Urothelium cell line (cell line): ENCODE measurements at places on chromosomes 4 and X.

DNA sequence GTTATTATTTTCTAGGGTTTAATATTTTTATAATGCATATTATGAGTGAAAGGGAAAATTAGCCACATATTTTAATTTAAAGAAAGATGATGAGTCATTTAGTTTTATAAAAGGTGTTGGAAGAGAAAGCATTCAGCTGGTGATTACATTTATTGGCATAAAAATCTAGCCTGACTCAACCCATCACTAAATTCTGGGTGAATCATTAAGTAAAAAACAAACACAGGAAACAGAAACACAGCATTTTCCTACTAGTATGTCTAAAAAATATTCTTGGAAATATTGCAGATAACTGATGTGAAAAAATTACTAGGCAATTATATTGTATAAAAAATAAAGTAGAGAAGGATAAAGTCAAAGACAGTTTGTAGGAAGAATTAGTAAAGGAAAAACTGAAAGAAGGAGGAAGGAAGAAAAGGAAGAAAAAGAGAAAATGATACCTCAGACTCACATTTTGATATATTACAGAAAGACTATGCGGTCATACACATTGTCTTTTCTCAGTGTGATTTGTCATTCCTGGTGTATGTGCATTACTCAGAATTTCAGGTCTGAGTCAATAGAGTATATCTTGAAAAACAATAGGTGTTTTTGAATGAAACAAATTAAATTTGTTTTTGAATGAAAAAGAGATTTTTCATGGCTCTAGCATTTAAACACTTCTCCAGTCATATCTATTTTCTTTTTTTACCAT lies 48.0 kb upstream of the SPOCK3 start:
- no peak for DNase-seq

DNA sequence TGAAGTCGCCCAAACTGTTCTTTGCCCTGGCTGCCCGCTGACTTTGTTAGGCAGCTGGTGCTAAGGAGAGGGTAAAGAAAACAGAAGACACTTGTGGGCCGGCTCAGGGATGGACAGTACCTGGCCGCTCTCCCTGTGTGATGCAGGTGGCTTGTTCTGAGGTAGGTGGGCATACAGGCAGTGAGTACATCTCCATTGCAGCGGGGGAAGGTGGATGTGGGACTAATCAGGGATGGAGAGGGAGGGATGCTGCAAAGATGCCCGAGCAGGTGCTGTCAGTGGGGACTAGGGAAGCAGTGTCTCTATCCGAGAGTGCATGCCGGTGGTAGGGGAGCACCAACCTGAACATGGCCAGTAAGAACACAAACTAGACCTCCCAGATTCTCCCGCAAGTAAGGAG lies 67.0 kb downstream of the SORBS2 start:
- DNase-seq = no peak

DNA sequence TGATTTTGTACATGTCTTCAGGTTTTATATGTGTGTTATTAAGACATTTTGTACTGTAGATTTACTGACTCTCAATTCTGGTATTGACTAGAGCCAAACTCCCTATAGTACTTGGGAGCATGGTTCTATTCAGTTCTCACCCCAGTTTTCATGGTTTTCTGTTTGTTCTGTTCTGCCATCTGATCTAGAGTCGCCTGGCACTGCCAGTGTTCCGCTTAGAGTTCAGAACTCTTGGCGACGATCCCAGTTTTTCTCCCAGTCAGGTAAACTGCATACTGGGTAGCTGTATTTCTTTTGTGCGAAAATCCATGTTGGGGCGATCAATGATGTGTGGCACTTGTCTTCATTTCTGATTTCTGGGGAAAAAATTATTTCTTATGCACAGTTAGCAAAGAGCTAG lies 78.0 kb downstream of the PHOX2B start:
- no peak for DNase-seq

DNA sequence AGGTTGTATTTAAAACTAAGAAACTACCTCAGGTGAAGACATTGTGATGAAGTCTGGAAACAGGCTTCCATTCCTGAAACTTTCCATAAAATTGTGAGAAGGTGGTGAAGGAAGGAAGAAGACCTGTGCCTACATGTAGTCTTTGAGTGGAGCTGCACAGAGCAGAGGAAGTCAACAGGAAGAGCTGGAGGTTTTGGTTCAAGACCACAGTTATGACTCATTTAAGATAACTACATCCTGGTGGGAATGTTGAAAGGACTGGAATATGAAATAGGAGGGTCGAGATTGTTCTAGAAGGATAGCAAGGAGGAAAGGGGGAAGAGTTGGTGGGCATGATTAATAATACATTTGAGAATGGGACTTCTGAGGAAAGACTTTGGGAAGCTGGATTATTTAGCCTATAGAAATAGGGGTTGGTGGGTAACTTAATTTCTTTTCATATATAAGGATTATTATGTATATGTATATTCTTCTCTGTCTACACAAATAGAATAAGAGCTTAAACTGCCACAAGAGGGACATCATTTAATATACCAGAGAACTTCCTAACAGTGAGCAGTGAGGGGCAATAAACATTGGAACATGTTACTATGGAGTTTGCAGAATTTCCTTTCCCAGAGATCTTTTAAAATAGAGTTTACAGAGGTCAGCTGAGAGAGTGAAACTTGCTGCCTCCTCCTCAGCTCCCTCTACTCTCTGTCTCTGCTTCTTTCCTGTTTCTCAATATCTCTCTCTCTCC lies 23.5 kb downstream of the AWAT2 start:
- no peak for DNase-seq

- no peak for DNase-seq
These were observed 4.8 kb upstream of the DAPP1 start for GRCh38 chr4:99811850-99812249.

DNA sequence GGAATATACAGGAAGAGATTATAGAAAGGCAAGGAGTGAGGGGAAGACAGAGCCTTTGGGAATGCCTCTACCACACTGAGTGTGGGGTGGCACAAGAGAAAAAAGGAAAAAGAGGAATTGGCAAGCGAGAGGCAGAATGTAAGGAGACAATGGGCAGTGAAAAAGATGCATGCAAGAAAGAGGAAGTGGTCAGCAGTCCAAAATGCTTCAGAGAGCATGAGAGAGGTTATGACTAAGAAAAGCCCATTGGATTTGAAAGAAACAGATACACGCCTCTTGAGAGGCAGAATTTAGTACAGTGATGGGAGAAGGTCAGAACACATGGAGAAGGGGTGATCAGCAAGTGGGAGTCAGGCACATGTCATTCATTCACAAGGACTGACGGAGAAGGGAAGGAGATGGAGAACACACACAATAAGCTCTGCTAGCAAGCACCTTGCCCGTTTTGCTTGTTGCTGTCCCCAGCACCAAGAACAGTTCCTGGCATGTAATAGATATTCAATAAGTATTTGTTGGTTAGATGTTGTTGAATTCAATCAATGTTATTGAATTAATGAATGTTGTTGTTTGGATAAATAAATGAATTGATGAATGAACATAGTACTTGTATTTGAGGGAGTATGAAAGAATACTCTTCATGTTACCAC lies 6.3 kb downstream of the DCHS2 start:
- DNase-seq = no peak

DNA sequence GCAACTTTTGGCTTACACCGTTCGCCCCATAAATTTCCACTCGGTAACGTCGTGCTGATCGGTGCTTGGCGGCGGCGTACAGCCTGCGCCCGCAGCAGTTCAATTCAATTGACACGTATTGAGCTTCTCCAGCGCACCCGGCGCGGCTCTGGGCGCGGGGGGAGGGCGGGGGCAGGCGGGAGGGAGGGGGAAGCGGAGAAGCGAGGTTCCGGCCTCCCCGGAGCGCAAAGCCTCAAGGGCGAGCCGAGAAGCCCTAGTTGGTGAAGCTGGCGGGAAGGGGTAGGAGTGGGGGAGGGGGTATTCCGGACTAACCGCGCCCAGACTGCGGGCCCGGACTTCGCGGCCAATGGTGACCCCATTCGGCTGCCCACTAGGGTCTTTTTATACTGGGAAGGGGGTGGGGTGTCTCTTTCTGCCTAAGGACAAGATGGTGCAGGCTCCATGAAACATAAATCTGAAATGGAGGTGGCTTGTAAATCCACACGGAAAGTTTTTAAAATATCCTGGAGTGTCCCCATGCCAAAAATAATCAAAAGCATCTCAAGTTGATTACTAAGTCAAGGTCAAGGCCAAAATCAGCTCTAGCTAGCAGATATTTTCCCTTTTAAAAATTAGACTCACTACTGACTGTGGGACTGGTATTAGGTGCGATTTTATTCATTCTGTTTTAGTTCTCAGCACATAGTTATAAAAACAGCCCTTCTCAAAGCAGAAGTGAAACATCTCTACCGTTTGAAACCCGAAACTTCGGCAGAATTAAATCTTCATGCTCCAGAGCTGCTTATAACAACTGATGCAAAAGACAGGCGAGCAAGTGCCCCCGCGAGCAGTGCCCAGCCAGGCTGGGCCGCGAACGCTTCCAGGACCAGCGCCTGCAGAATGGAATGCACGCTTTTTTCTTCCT lies 1.5 kb upstream of the BCOR start:
- DNase-seq = no peak

DNA sequence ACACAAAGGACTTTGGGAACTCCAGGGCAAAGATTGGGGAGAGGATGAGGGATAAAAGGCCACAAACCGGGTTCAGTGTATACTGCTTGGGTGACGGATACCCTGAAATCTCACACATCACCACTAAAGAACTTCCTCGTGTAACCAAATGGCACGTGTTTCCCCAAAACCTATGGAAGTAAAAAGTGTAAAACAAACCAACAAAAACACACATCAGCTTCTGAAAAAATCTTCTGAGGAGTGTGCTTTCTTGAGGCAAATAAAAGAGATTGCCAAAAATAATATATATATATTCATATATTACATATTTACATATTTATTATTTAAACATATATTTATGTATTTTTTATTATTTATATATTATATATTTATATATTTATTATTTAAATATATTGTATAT lies 3.9 kb downstream of the P2RY8 start:
- no peak for DNase-seq

GRCh38 chr4:184215709-184216328 lies 1.9 kb downstream of the ENPP6 start:
- DNase-seq = no peak

DNA sequence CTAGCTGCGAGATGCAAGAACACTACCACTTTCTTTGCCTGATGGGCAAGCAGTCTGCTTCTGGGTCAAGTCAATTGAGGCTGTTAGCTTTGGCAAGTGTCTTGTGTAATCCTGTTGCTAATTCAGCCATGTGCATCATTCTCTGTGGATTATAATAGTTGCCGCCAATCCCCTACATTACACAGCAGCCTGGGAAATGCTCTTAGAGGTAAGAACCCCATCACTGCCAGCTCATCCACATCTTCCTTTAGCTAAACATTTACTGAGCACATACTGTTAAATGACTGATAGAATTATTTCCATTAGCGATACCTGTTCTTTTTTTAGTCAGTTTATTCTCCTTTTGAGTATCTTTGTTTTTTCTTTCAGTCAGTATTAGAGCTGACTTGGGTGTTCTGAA lies 116.2 kb downstream of the CBR4 start:
- DNase-seq = no peak

- DNase-seq = no peak
These were observed 67.1 kb downstream of the PRDM5 start for GRCh38 chr4:120855307-120856001.

GRCh38 chr4:116953947-116954346 lies 131.4 kb downstream of the TRAM1L1 start:
- DNase-seq = no peak

GRCh38 chrX:31186693-31187338 lies 115.0 kb upstream of the FTHL17 start:
- DNase-seq = no peak

DNA sequence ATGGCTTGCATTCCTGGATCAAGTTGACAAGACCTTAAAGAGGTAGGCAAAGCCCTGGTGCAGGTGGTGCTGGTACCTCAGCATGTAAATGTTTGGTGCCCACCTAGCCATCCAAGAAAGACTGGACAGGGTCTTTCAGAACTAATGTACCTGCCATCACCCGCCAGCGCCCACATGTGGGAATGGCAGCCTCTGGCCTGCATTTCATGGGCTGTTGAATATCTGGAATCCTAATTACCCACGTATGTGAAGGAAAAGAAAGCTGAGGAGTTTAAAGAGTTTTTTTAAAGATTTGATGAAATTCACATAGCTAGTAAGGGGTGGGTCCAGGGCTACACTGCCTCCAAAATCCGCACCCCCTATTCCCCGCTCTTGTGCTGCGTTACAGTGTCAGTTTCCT lies 8.6 kb upstream of the CCDC149 start:
- no peak for DNase-seq

GRCh38 chr4:38242822-38243387 lies 282.7 kb downstream of the PTTG2 start:
- DNase-seq = no peak

GRCh38 chrX:135384161-135384836 lies 37.4 kb upstream of the SMIM10L2A start:
- no peak for DNase-seq

- DNase-seq = no peak
These were observed 45.8 kb upstream of the FBXW7 start for GRCh38 chr4:152581536-152582160.

DNA sequence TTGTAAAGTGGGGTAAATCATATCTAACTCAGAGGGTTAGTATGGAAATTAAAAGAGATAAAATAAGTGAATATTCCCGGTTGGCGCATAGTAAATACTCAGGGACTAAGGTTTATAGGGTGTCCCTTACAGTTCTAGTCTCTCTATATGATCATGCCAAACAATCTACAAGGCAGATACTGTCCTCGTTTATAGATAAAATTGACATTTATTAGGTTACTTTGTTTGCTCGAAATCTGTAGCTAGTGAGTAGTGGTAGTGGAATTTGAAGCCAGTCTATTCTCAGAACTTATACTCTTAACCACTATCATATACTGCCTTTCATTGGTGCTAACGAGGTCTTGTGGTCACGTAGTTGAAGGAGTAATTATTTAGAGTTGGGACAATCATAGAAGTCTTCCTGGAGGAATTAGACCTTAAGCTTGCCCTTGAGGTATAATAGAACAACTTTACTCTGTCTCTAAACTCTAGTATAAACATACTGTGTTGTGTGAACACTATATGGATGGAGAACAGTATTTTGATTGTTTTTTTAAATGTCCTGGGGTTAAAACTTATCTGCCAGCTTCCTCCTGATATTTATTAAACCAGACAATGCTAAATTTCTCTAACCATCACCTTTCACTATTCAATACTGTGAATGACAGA lies 324.0 kb downstream of the STIM2 start:
- DNase-seq = no peak

GRCh38 chrX:55107911-55108310 lies 19.1 kb downstream of the PAGE2 start:
- DNase-seq = no peak
